Activated T-helper 2 cell treated with anti-CD3 and anti-CD28 coated beads, Interferon-gamma antibody, Interleukin-2, Interleukin-4, amounts not matched to agents 10 μg/mL and 5 μg/mL and 100 μg/mL, durations not matched to agents 14 hours and 24 hours and 36 hours (primary cell): ENCODE measurements at places on chromosomes 2 and 18. TPM values are rescaled to one million over a fixed set of nuclear protein-coding genes. Genes with fewer than 3 reads are reported as not detected.

- H3K36me3 ChIP-seq = no peaks in the 10 kb centered on the region
- H3K27ac ChIP-seq = no peak overlapping the region
- no peak for DNase-seq
These were observed 303.5 kb upstream of the CELF4 start for GRCh38 chr18:37869051-37869450.

GRCh38 chr2:23940718-23941620, 706 bp downstream of the UBXN2A start:
- peak overlapping the region; percentile 92 for H3K4me3 ChIP-seq
- H3K27ac ChIP-seq = peak overlapping the region; percentile 89
- peaks cover 2% of the 10 kb centered on the region for H3K27me3 ChIP-seq
- H3K4me1 ChIP-seq = peaks cover 27% of the 10 kb centered on the region

GRCh38 chr2:16650287-16651249, 15.1 kb downstream of the CYRIA start:
- no peak overlapping the region for H3K27ac ChIP-seq
- no peak overlapping the region for H3K4me3 ChIP-seq
- no peaks in the 10 kb centered on the region for H3K27me3 ChIP-seq
- peaks cover 15% of the 10 kb centered on the region for H3K4me1 ChIP-seq
- H3K36me3 ChIP-seq = no peaks in the 10 kb centered on the region

GRCh38 chr2:71452565-71452964, 796 bp upstream of the DYSF start:
- peaks cover 9% of the 10 kb centered on the region for H3K4me1 ChIP-seq
- H3K27ac ChIP-seq = no peak overlapping the region
- DNase-seq = no peak
- peaks cover 52% of the 10 kb centered on the region for H3K27me3 ChIP-seq
- no peaks in the 10 kb centered on the region for H3K36me3 ChIP-seq
- no peak overlapping the region for H3K4me3 ChIP-seq

- H3K4me3 ChIP-seq = no peak overlapping the region
- H3K27me3 ChIP-seq = no peaks in the 10 kb centered on the region
- H3K36me3 ChIP-seq = no peaks in the 10 kb centered on the region
- no peak for DNase-seq
- H3K4me1 ChIP-seq = peaks cover 24% of the 10 kb centered on the region
These were observed 43.6 kb upstream of the VPS54 start for GRCh38 chr2:64062840-64063239.

GRCh38 chr2:223036790-223037444, 15.1 kb upstream of the KCNE4 start:
- no peak overlapping the region for H3K27ac ChIP-seq
- H3K4me1 ChIP-seq = no peaks in the 10 kb centered on the region
- H3K4me3 ChIP-seq = no peak overlapping the region
- H3K27me3 ChIP-seq = no peaks in the 10 kb centered on the region

Gene VIT
- total RNA-seq = not detected in 2 replicates

Gene C2orf78
- total RNA-seq = not detected in 2 replicates

Gene PAX8
- 0.76 and 0.84 TPM in 2 replicates for total RNA-seq
